Stimulated activated CD4-positive, alpha-beta T cell treated with anti-CD3 and anti-CD28 coated beads, Interleukin-15, amount 100 ng/mL, for 24 hours (primary cell): ENCODE measurements at places on chromosomes 1 and 21.

- no peak for DNase-seq
Observed at GRCh38 chr1:160149716-160150115, 1.7 kb upstream of the ATP1A4 start.

- DNase-seq = no peak
Observed at GRCh38 chr1:182724215-182724614, 39.8 kb upstream of the RGS8 start.

- DNase-seq = no peak
Observed at GRCh38 chr1:216903382-216903740, 180.1 kb upstream of the ESRRG start.

GRCh38 chr21:9774347-9774746, 747.0 kb upstream of the TPTE start:
- no peak for DNase-seq

GRCh38 chr21:45959779-45960390, 21.7 kb upstream of the COL6A1 start:
- no peak for DNase-seq

DNA sequence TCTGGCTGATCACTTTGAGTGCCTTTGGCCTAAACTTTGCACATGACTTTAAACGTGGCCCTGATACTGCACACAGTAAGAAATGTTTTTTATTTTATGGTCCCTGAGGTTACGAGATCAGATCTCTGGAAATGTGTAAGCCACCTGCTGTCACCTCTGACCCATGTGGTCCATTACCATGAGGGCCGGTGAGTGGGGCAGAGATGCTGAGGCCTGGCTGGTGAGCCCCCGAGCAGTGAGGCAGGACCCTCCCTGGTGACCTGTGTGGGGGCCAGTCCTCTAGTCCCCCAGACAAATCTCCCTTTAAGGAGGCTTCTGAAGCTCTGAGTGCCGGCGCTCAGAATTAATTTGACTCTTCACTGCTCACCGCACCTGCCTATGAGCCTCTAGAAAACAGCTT, 12.4 kb downstream of the TFF3 start:
- no peak for DNase-seq

DNA sequence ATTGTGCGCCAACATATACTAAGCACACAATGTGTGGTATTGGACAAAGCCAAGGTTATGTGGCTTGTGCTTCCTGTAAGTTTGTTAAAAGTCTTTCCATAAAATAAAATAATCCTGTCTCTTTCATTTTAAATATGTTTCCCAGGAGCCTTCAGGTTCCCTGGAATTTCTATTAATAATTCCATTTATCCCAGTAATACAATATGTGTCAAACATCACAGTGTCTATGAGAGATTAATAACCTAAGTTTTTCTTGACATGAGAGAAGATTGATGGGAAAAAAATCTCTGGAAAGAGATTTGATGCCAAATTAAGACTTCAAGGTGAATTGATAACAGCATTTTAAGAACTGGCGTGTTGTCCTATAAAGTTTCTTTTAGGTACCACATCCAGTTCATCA, 507.0 kb downstream of the TTLL7 start:
- DNase-seq = no peak
